NCI-H1417 (cell line): ENCODE measurements at places on chromosomes 11 and 22.

GRCh38 chr11:44235765-44236201 is 74.2 kb downstream of the ALX4 start:
- no peak for DNase-seq

DNA sequence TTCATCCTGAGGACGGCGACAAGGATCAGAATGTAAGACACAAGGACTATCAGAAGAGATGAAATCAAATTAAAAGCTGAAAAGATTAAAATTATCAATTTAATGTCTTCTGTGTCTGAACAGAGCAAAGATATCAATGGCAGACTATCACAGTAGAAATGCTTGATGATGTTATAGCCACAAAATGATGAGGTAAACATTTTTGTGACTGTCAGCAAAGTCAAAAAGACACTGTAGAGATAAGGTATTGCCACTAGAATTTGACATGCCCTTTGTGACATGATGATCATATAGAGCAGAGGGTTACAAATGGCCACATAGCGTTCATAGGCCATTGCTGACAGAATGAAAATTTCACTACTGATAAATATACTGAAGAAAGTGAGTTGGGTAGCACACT is 12.2 kb downstream of the OR5J2 start:
- no peak for DNase-seq

GRCh38 chr11:105577641-105578040 is 32.2 kb upstream of the GRIA4 start:
- DNase-seq = no peak

- peak; percentile 38 for DNase-seq
These were observed 97.4 kb upstream of the PRDM11 start for GRCh38 chr11:45048870-45049691.
